ENCODE measurements at places on chromosomes 5 and 9.

- peak; percentile 11 for DNase-seq
Observed at GRCh38 chr5:1759378-1759970, 40.2 kb downstream of the MRPL36 start.

DNA sequence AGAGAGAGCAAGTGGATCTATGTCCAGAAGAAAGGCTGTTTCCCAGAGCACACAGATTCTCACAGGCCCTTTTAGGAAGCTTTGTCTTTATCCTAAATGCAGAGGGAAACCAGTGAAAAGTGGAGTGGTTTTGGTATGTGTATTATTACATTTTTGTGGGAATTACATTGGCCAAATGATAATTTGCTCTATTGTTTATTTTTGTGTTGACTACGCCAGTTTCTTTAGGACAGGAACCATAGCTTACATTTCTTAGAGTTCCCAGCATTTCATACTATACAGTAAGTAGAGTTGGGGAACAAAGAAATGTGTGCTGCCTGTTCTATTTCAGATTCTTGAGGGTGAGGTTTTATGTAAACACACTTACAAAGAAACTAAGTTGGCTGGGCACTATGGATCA is 29.4 kb upstream of the SPATA31D4 start:
- DNase-seq, result no peak

GRCh38 chr9:127887792-127888191 is 10.3 kb upstream of the AK1 start:
- no peak for DNase-seq

GRCh38 chr5:169511708-169512107 is 71.9 kb upstream of the SPDL1 start:
- no peak for DNase-seq

- no peak for DNase-seq
Observed at GRCh38 chr5:17399931-17400330, 98.1 kb upstream of the TAF11L2 start.

DNA sequence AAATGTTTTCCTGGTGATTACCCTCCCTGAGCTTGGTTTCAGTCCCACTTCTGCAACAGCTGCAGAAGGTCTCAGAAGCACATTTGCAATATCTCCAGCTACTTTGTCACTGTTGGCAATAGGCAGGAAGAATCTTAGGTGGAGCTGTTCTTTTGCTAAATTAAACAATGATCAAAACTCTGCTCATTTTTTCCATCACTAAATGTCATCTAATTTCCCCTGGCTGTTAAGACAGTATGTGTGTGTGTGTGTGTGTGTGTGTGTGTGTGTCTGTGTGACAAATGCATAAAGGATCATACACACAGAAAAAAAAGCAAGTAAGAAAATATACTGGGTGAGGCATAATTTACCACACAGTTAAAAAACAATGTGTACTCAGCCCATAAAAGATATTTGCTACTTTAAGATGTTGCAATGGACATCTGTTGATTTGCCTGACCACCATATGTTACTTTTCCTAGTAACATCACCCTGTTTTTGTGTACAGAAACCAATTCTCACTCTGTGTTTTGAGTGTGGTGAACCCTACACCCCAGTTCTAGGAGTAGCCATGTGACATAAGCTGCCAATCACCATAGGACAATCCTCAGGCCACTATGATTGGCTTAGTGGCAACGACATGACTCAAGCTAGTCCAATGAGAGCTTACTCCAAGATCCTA is 572.6 kb upstream of the CLINT1 start:
- no peak for DNase-seq

GRCh38 chr5:38376404-38376803 is 118.0 kb downstream of the EGFLAM start:
- no peak for DNase-seq

DNA sequence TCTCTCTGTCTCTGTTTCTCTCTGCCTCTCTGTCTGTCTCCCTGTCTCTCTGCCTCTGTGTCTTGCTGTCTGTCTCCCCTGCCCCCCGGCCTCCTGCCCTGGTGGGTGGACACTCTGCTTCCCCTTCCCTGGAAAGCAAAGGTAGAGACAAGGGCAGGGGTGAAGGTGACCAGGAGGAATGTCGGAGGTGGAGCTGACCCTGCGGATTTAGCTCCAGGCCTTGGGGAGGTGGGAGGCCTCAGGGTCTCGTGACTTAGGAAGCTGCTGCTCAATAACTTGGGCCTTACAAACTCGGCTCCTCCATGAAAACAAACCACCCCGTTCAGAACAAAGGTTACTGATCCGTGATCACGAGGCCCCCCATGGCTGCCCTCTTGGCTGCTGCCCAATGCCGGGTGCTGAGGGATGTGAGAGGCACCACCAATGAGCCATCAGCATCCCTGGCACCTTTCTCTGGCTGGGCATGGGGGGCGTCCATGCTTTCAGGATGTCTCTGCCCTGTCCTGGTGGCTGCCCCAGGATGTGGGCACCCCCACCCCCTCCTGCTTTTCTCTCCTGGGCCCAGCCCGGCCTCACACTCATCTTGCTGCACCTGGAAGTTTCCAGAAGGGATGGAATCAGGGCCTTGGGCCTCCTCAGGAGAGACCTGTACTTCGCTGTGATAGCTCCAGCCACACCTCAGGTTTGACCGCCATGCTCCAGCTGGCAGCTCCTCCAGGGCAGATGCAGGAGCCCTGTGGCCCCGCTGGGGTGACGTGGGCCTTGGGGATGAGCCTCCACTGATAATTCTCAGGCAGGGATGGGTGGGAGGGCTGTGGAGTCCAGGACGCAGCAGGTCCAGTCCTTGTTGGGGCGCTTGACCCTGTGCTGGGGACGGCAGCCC is 14.8 kb upstream of the SLC6A19 start:
- DNase-seq, result no peak

GRCh38 chr5:64792469-64792868 is 23.7 kb downstream of the CWC27 start:
- no peak for DNase-seq

- DNase-seq, result no peak
Observed at GRCh38 chr9:120770931-120771330, 22.3 kb downstream of the FBXW2 start.

DNA sequence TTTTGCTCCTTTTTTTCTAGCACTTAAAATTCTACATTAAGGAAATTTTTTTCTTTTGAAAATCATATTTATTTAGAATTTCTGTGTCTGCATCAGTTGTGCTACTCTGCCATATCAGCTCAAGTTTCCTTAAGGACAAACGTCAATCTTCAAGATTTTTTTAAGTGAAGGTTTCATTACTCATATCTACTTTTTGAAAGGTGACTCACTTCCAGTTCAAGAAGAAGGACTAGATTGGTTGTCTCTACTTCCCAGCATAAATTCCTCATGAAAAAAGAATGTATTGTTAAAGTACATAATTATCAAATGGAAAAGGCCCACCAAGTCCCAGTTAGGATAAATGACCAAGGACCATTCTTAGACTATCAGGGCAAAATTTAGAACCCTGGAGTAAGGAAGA is 626.5 kb downstream of the DMRTA1 start:
- no peak for DNase-seq

- DNase-seq, result no peak
Observed at GRCh38 chr9:74414325-74414724, 82.8 kb upstream of the RORB start.

- DNase-seq, result no peak
Observed at GRCh38 chr9:106481013-106481609, 381.9 kb upstream of the ZNF462 start.

DNA sequence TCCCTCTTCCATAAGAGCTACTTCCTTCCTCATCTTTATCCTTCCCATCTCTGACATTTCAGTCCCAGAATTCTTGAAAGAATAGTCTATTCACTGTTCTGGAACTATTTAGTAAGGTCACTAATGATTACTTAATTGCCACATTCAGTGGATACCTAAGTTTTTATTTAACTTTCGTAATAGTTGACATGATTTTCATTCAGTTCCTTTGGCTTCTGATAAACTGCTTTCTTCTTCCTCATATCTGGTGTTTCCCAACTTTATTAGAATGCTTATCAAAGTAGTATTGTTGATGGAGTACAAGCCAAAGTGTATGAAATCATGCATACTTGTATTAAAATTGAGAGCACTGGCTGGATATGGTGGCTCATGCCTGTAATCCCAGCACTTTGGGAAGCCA is 10.8 kb downstream of the UBE2D2 start:
- DNase-seq, result no peak

DNA sequence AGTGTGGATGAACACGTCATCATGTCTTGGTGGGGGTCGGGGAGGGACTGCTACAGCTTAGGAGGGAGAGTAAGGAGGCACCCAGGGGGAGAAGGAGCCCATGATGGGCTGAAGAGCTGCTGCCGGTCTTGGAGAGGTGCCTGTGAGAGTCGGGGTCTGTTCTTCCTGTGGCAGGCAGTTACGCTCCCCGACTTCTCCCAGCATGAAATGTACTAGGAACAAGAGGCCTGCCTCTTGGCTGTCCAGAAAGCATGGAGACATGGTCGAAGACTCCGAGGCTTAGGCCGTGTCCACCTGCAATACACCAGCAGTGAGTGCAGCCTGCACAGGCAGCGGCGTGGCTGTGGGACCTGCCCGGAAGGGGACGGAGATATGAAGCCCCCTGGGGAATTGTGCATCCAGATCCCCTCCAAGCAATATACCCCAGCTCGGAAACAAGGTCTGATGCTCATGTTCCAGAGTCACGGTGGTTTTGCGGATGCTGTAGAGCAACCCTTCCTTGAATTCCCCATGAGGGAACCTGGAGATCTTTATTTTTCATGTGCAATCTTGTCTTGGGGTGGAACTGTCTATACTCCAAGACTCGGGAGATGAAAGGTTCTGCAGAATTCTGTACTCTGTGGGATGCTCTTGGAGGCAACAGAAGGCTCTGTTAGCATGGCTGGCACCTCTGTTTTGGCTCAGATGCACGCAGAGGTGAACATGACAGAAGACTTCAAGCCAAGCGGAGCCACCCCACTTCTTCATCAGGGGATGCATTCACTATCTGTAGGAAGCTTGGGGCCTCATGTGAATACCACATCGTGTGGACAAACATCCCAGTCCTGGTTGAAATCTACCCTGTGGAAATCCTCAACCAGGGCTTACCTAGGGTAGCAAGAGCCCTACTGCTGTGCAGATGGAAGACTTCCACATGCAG is 374.9 kb upstream of the IRX4 start:
- DNase-seq, result no peak

DNA sequence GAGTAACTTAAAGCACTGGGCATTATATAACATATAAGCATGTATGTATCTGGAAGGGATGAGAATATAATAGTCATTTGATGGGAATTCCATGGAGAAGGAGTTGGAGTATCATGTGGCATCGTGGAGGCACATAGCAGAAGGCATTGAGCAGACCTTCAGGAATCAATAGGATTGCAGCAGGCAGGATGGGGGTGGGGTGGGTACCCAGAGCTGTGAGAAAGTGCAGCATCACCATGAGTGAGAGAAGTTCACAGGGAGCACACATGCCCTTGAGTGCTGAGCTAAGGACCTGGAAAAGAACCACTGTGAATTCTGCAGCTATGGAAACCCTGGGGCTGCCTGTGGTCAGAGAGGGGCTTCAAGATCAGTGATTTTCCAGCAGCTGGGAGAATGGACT is 57.3 kb downstream of the MED10 start:
- no peak for DNase-seq

All from upper lobe of left lung (tissue), 6 donors.